Skin of body (tissue), 3 donors: ENCODE measurements at places on chromosomes 12 and 14. TPM values are rescaled to one million over a fixed set of nuclear protein-coding genes. Genes with fewer than 3 reads are reported as not detected.

Gene NGB
- total RNA-seq: not detected

Gene KRT77
- 110 TPM for total RNA-seq

Gene HHIPL1
- total RNA-seq: 0.99 TPM

Gene KRT71
- total RNA-seq: 454 TPM

Gene ENO2
- total RNA-seq: 9.0 TPM

Gene RAB35
- total RNA-seq: 14.6 TPM

Gene SLC6A15
- 1.2 TPM for total RNA-seq

Gene KRT7
- 10.4 TPM for total RNA-seq

Gene ENDOU
- 20.8 TPM for total RNA-seq

Gene SERPINA10
- total RNA-seq: not detected

Gene CMAS
- total RNA-seq: 30.7 TPM

Gene RFX4
- not detected for total RNA-seq

Gene CEBPE
- 1.5 TPM for total RNA-seq

Gene PTPN6
- total RNA-seq: 12.6 TPM

Gene GLS2
- total RNA-seq: 2.1 TPM

Gene TAS2R31
- total RNA-seq: 13.5 TPM

Gene TXNDC16
- total RNA-seq: 12.0 TPM

Gene KLRD1
- total RNA-seq: 0.79 TPM

Gene TAS2R9
- total RNA-seq: not detected

Gene ITFG2
- total RNA-seq: 21.1 TPM

Gene SIX6
- not detected for total RNA-seq

Gene CLEC1B
- 0.39 TPM for total RNA-seq
